ENCODE measurements at places on chromosomes 7 and 10. TPM values are rescaled to one million over a fixed set of nuclear protein-coding genes. Genes with fewer than 3 reads are reported as not detected.

DNA sequence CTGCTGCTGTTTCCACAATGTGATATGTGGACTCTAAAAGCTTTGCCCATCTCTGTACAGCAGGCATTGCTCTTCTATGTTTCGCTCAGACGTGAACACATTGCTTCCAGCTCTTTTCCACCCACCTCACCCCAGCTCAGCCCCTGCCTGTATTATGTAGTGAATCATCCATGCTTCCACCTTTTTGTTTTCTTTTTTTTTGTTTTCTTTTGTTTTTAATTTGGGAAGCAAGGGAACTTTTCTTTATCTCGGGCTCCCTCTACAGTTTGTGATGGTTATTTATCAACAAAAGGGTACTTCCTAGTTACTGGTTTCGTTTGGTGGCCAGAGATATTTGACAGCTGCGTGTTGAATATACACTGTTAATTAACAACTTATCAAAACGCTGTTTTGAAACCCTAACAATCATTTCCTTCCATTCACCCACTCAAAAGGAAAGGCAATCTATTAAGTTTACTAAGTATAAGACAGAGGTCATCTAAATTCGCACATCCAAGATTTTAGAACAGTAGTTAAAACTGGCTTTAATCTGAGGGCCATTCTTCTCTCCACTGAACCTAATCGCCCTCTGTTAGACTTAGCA lies 127.9 kb upstream of the STK17A start:
- DNase-seq, result no peak

DNA sequence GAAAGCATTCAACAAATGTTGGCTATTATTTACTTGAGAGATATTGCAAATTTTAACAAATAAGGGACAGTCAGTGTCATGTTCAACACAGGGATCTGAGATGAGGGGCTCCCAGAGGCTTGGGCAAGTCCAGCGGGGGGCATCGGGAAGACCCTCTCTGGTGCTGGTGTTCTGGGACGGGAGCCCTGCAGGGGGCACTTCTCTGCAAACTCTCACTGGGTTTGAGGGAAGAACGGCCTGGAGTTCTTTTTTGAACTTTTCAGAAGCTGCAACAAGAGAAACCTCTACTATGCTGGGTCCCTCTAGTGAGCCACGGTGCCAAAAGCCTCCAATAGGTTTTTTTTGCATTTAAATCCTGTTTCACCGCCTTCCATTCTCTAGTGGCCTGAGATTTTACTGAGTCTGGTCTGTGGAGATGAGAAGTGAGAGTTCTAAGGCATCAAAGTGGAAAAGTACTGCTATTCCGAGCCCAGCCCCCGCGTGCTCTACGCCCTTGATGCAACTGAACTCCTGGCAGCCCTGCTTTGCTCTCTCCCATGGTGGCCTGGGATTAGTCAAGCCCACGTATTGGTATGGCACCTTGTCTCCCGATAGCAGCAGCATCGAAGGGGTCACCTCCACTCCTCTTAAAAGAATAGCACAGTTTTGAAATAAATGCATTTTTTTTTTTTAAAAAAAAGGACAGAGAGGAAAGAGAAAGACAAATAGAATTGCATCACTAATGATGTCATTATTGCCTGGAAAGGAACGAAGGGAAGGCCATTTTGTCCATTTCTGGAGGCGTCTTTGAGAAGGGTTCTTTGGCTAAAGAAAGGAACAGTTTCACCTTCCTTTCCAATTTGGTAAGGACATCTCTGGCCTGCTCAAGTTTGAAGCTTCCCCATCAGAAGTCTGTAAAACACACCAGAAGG lies 43.5 kb downstream of the CLEC2L start:
- DNase-seq, result no peak

- DNase-seq, result peak; percentile 58
Measured at GRCh38 chr10:124626759-124627380, 117.3 kb downstream of the FAM53B start.

- peak; percentile 13 for DNase-seq
Measured at GRCh38 chr7:24877790-24878311, 102.1 kb downstream of the OSBPL3 start.

GRCh38 chr10:100817268-100817839 lies 72.0 kb downstream of the PAX2 start:
- no peak for DNase-seq

DNA sequence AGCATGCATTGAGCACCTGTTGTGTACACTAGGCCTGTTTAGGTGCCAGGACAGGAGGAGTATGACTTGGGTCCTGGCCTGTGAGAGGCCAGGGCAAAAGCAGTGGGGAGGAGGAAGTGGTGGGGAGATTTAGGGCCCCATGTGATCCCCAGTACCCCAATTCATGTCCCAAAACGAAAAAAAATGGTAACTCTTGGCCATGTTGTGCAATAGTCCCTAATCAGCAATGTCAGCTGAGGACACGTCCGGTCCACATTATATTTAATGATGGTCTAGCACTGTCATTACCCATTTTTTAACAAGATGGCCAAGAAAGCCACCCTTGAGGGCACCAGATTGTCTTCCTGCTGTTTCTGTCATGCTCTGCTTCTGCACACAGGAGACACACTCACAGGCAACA lies 142.0 kb upstream of the RET start:
- no peak for DNase-seq

GRCh38 chr10:74365109-74365508 lies 214.1 kb downstream of the ADK start:
- DNase-seq, result no peak

- DNase-seq, result no peak
Measured at GRCh38 chr7:16034353-16034752, 347.9 kb upstream of the MEOX2 start.

DNA sequence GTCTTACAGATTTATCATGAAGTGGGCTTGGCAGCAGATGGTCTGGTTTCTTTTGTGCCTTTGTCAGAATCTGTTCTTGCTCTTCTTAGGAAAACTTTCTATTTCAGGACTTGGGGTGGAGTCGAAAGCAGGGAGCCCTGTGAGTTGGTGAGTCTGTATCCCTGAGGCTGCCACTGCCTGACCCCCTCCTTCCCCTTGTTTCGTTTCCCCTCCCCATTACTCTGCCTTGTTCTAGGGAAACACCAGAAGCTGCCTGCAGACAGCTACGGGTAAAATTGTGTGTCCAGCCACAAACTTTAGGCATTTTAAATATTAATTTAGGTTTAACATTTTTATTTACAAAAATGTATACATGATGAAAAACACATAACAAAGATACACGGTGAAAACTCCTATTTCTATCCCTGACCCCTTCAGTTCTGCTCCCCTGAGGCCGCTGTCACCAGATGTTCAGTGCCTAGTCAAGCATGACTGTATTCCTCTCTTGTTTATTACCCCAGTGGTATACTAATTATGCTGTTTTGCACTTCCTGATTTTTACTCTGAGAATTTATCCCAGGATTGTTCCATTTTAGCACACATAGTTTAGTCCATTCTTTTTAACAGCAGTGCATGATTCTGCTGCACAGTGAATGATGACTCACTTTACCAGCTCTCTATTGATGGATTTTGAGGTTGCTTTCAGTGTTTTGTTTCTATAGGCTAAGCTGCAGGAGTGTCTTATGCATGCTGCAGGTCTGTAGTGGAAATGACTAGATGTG lies 9.1 kb downstream of the TSPAN14 start:
- no peak for DNase-seq

GRCh38 chr10:5406918-5407317 lies 2.3 kb upstream of the TUBAL3 start:
- DNase-seq, result no peak

- DNase-seq, result no peak
Measured at GRCh38 chr10:8910314-8910713, 855.8 kb downstream of the GATA3 start.

GRCh38 chr7:133349101-133349500 lies 96.2 kb downstream of the EXOC4 start:
- DNase-seq, result no peak

DNA sequence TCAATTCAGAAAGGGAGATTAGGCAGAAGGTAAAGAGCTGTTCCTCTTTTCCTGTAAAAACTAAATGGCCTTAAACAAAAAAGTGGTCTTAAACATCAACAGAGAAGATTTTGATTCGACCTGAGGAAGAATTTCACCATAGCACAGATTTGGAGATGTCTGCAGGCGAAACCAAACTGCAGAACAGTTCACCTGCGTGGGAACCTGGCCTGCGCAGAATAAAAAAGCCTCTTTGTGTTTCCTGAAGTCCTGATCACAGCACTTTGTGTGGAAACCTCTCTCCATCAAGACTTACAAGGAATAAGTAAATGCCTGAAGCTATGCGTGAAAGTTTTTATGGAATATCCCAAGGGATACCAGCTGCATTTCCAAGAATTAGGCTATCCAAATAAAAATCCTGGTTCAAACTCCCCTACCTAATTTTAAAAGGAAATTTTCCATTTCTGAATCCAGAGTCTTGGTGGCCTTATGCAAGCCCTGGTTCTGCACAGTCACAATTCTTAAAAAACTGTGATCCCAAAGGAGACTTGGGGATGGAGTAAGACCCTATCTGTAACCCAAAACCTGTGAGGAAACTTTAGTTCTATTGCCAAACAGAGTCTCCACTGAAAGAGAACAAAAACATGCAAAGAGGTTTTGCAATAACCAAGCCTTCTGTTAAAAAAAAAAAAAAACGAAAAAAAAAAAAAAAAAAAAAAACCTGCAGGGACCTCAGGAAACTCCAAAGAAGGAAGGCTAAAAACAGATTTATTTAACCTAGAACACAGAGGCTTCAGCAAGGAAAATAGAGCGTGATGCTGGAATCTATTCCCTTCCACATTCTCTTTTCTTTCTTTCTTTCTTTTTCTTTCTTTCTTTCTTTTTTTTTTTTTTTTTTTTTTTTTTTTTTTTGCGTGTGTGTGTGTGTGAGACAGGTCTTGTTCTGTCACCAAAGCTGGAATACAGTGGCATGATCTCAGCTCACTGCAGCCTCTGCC lies 10.4 kb downstream of the CALML3 start:
- DNase-seq, result no peak

DNA sequence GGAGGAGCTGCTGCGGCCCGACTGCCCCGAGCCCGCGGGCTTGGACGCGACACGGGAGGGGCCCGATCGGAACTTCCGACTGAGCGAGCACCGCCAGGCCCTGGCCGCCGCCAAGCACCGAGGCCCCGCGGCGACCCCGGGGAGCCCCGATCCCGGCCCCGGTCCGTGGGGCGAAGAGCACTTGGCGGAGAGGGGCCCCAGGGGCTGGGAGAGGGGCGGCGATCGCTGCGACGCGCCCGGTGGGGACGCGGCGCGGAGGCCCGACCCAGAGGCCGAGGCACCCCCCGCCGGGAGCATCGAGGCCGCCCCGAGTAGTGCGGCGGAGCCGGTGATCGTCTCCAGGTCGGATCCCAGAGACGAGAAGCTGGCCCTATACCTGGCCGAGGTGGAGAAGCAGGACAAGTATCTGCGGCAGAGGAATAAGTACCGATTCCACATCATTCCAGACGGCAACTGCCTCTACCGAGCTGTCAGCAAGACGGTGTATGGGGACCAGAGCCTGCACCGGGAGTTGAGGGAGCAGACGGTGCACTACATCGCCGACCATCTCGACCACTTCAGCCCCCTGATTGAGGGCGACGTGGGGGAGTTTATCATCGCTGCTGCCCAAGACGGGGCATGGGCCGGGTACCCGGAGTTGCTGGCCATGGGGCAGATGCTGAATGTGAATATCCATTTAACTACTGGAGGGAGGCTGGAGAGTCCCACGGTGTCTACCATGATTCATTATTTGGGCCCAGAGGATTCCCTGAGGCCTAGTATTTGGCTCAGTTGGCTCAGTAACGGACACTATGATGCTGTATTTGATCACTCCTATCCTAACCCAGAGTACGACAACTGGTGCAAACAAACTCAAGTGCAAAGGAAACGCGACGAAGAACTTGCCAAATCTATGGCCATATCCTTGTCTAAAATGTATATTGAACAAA lies 1.4 kb downstream of the OTUD1 start:
- peak; percentile 19 for DNase-seq

DNA sequence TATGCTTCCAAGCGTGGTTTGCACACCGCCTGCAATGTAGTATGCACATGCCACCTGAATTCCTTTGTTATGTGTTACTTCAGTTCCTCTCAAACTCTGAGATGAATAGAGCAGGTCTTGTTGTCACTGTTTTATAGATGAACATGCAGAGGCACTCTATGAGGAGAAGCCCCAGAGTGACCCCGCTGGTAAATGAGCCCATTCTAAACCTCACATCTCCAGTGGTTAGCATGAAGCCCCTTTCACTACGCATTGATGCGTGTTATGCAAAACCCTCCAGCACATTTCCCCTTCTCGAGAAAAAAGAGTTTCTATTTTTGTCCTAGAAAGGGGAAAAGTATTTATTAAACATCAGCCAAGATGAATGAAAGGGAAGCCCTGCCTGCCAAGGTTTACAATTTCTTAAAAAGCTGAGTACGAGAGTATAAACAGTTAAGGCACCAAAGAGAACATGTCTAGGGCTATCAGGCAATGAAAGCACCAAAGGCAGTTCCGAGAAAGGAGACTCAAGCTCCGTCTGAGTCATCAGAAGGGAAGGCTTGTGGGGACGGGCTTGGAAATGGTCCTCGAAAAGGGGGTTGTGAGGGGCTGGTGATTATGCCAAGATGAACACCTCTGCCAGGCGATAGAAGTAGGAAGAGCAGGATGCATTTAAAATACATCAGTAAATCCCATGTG lies 58.7 kb upstream of the PFKP start:
- no peak for DNase-seq

GRCh38 chr10:122281018-122281626 lies 10.0 kb downstream of the BTBD16 start:
- DNase-seq, result no peak

- no peak for DNase-seq
Measured at GRCh38 chr7:39535064-39535463, 31.1 kb upstream of the YAE1 start.

DNA sequence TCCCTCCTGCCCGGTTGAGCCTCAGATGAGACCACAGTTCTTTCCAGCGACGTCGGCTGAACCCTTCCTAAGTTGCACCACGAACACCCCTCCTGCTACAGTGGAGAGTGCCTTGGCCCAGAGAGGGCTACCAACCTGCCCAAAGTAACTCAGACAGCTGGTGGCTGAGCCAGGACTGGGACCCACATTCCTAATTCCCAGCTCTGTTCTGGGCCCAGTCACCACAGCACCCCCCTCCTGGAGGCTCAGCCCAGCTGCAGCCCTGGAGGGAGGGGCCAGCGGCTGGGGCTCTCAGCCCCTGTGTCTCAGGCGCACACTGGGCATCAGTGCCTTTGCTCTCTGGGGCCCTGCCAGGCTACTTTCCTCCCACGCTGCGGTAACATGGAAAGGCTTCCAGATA lies 10.6 kb downstream of the ATP6V1F start:
- DNase-seq, result no peak

Gene NUTM2B
- 2.4 TPM for total RNA-seq

Gene PCDH15
- not detected for total RNA-seq

Gene CPED1
- 58.6 TPM for total RNA-seq

Gene UNCX
- not detected for total RNA-seq

Gene ACSL5
- 34.1 TPM for total RNA-seq

Gene JAKMIP3
- 1.1 TPM for total RNA-seq

Gene DEPP1
- 45.8 TPM for total RNA-seq

Gene AGAP3
- total RNA-seq, result 98.4 TPM

Gene SUN3
- not detected for total RNA-seq

Gene HOXA5
- total RNA-seq, result 0.81 TPM

Gene PAX4
- not detected for total RNA-seq

Gene AP4M1
- 34.1 TPM for total RNA-seq

Gene FFAR4
- total RNA-seq, result 6.1 TPM
